ENCODE measurements at places on chromosomes 6 and 20.

DNA sequence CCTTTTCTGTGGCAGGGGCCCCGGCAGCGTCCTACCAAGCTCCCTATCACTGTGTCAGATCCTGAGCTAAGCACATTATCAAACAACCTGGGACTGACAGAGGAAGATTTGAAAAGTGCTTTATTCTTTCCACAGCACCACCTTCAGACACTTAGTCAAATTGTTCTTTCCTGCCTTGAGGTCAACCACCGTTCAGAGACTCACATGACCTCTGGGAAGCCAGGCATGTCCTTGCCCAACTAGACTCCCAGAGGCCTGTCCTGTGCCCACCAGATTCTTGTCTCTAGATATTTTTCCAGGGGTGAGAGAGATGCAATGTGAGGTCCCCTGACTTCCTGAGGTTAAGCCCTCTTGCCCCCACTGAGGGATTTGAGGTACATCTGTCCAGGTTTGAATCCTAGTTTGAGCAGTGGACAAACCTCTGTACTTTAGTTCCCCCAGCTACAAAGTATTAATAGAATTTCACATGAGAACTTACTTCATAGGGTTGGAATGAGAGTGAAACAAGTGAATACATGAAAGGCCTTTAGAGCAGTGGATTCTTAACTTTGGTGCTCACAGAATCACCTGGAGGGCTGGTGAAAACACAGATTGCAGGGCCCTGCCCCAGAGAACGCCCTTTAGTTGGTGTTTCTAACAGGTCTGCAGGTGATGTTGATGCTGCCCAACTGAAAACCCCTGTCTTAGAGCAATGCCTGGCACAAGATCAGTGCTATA, 179.8 kb downstream of the CLIC5 start:
- no peaks in the 10 kb centered on the region for H3K36me3 ChIP-seq
- peak overlapping the region; percentile 2 for H3K4me3 ChIP-seq
- H3K27me3 ChIP-seq, result no peaks in the 10 kb centered on the region

GRCh38 chr6:24666641-24667377, at the start of the genes ACOT13 and TDP2:
TSS of gene ACOT13 (plus strand) at chr6:24667077. CDS start at chr6:24667264, 187 bp downstream.
TSS of gene TDP2 (minus strand) at chr6:24666899. CDS start at chr6:24666862, 37 bp downstream.
- no peaks in the 10 kb centered on the region for H3K27me3 ChIP-seq
- H3K4me1 ChIP-seq, result peaks cover 18% of the 10 kb centered on the region
- peak within 1 kb of the TSS; percentile 99 for H3K4me3 ChIP-seq
- peaks cover 48% of the 10 kb centered on the region for H3K36me3 ChIP-seq
- H3K27ac ChIP-seq, result peak within 1 kb of the TSS; percentile 99

DNA sequence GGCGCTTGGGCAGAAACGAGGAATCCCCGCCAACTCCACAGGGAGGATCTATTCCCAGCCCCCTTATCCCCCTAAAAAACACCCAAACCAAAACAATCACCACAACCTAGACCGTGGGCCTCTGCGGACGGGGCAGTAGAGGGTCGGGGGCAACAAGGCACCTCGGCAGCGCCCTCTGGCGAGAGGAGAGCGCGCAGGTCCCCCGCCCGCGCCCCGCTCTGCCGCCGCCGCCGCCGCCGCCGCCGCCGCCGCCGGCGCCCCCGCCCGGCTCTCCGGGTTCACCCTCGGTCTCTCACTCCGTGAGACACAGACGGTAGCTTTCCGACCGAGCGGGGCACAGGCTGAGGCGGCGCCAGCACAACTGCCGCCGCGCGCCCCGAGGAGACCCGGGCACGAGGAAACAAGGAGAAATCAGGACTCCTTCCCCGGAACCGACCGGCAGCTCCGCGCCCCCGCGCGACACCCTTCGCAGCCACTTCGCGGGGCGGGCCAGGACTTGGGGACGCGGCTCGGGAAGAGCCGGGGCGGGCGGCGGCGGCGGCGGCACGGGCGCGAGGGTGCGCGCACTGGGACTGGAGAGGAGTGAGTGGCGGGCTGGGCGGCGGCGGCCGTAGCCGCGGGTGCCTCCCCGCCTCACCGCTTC, at the start of gene SLC35F1:
Gene SLC35F1 (plus strand): TSS at position 307 of the 643 bp plus-strand sequence.
- DNase-seq, result no peak
- H3K36me3 ChIP-seq, result no peaks in the 10 kb centered on the region
- peaks cover 45% of the 10 kb centered on the region for H3K27me3 ChIP-seq
- peak within 1 kb of the TSS; percentile 69 for H3K4me3 ChIP-seq
- no peak within 1 kb of the TSS for H3K27ac ChIP-seq

DNA sequence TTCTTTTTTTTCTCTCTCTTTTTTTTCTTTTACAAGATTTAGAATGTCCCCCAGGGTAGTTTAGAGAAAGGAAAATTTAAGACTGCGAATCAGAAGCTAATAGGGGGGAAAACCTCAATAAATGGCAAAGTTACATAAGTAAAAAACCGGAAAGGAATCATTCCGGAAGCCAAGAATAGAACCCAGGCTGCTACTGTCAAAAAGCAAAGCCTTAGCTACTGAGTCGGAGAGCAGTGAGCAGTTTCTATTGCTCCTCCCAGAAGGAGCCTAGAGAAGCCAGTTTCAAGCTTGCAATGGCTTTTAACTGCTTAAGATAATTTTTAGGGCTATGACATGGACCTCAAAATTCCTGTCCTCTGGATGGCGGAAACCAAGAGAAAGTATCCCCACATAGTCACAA, 31.6 kb downstream of the SAMD5 start:
- H3K27me3 ChIP-seq, result no peaks in the 10 kb centered on the region
- no peaks in the 10 kb centered on the region for H3K4me1 ChIP-seq
- no peak for DNase-seq
- H3K36me3 ChIP-seq, result no peaks in the 10 kb centered on the region

GRCh38 chr6:703552-703951, 10.6 kb upstream of the EXOC2 start:
- H3K27me3 ChIP-seq, result peaks cover 5% of the 10 kb centered on the region
- no peaks in the 10 kb centered on the region for H3K36me3 ChIP-seq

DNA sequence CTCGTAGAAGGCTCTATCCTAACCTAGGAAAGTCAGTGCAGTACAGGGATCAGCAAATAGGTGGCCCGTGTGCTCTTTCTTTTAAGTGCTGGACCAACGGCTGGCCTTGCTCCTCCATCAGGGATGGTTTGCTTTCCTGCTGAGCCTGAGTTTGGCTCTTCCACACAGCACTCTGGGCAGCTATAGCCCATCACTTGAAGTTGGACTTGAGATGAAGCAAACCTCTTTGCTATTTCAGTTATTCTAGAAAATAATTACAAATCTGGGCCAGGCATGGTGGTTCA, 66.9 kb upstream of the KCNK16 start:
- H3K27ac ChIP-seq, result peak overlapping the region; percentile 90
- peaks cover 77% of the 10 kb centered on the region for H3K4me1 ChIP-seq
- H3K27me3 ChIP-seq, result peaks cover 14% of the 10 kb centered on the region
- peaks cover 8% of the 10 kb centered on the region for H3K36me3 ChIP-seq

DNA sequence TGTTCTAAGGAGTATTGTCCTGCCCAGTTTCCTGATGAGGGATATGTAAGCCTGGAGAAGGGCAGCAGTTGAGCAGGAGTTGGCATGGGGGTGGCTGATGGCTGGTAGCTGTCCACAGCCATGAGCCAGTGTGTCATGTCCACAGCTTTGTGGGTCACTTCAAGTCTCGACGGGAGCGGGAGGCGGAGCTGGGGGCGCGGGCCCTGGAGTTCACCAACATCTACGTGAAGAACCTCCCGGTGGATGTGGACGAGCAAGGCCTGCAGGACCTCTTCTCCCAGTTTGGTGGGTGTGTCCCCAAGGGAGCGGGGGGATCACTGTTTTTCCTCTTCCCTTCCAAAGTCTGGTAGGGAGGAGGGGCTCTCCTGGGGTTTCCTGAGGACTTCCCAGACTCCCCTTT, 8.9 kb downstream of the PABPC1L start:
- no peak for DNase-seq
- H3K27ac ChIP-seq, result no peak overlapping the region
- no peak overlapping the region for H3K4me3 ChIP-seq
- H3K36me3 ChIP-seq, result peaks cover 24% of the 10 kb centered on the region
- peaks cover 8% of the 10 kb centered on the region for H3K4me1 ChIP-seq

DNA sequence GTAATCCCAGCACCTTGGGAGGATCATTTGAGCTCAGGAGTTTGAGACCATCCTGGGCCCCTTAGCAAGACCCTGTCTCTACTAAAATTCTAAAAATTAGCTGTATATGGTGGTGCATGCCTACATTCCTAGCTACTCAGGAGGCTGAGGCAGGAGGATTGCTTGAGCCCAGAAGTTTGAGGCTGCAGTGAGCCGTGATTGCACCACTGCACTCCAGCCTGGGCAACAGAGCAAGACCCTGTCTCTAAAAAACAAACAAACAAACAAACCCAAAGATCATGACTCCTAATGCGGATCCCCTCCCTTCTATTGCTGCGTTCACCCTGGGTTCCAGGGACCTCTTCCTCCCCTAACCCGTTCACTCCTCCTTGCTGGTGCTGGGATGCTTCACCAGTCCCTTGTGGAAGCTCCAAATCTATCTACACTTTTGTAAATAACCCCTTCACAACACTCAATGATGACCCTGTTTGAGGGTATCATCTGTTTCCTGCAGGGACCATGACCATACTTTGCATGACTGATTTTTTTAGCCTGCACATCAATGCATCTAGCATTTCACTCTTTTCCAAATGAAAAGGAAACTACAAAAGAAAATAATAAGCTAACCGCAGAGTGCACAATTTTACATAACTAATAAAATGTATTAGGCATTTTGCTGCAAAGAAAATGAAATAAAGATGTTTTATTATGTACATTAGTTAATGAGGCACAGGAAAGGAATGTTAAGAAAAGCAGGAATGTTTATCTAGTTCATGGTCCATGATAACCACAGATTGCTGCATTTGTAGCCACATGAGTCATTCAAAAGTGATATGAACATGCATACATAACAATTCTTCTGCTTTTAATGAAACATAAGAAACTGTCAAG, 30.5 kb upstream of the IPCEF1 start:
- H3K36me3 ChIP-seq, result no peaks in the 10 kb centered on the region
- DNase-seq, result no peak
- H3K27me3 ChIP-seq, result peaks cover 22% of the 10 kb centered on the region
- H3K4me1 ChIP-seq, result no peaks in the 10 kb centered on the region

GRCh38 chr6:141541581-141542324, 591.0 kb upstream of the GJE1 start:
- H3K36me3 ChIP-seq, result no peaks in the 10 kb centered on the region
- no peak overlapping the region for H3K27ac ChIP-seq
- no peak for DNase-seq
- no peak overlapping the region for H3K4me3 ChIP-seq

- peaks cover 70% of the 10 kb centered on the region for H3K27me3 ChIP-seq
- DNase-seq, result no peak
- H3K36me3 ChIP-seq, result peaks cover 5% of the 10 kb centered on the region
- peak overlapping the region; percentile 40 for H3K4me3 ChIP-seq
Observed at GRCh38 chr6:28696167-28696566, 170.5 kb downstream of the GPX5 start.

- peaks cover 6% of the 10 kb centered on the region for H3K27me3 ChIP-seq
- peak within 1 kb of the TSS; percentile 96 for H3K27ac ChIP-seq
- H3K4me3 ChIP-seq, result peak within 1 kb of the TSS; percentile 91
- peaks cover 37% of the 10 kb centered on the region for H3K4me1 ChIP-seq
Observed at GRCh38 chr20:35615667-35616464, at the start of gene SPAG4. TSS of gene SPAG4 (plus strand) at chr20:35615829. CDS start at chr20:35616004, 175 bp downstream.

- no peak for DNase-seq
- H3K27ac ChIP-seq, result no peak overlapping the region
- no peak overlapping the region for H3K4me3 ChIP-seq
- no peaks in the 10 kb centered on the region for H3K36me3 ChIP-seq
- peaks cover 19% of the 10 kb centered on the region for H3K4me1 ChIP-seq
- peaks cover 84% of the 10 kb centered on the region for H3K27me3 ChIP-seq
Observed at GRCh38 chr20:46312945-46313861, 4.9 kb upstream of the CDH22 start.

GRCh38 chr6:38719358-38719757, 4.2 kb downstream of the DNAH8 start:
- H3K4me1 ChIP-seq, result peaks cover 3% of the 10 kb centered on the region
- peaks cover 36% of the 10 kb centered on the region for H3K27me3 ChIP-seq
- no peak overlapping the region for H3K27ac ChIP-seq

DNA sequence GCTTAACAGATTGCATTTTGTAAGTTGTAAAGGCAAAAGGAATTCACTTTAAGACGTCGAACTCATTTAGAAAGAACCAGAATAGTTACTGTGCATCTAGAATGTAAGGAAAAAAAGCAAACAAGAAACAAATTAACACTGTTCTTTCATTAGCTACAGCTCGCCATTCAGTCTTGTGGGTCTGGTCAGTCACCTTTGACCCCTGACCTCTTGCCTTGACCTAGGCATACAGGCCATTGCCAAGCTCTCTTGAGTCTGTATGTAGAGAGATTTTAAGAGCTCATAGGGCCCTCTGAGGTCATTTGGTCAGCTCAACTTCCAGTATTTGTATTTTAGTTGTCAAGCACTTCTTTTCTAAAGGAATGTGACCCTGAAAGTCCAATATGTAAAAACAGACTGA, 318.7 kb downstream of the DHX35 start:
- no peaks in the 10 kb centered on the region for H3K4me1 ChIP-seq
- no peak overlapping the region for H3K4me3 ChIP-seq
- H3K36me3 ChIP-seq, result no peaks in the 10 kb centered on the region
- no peak overlapping the region for H3K27ac ChIP-seq

GRCh38 chr6:129694036-129694435, 15.9 kb downstream of the ARHGAP18 start:
- peaks cover 3% of the 10 kb centered on the region for H3K4me1 ChIP-seq
- H3K36me3 ChIP-seq, result no peaks in the 10 kb centered on the region
- no peak for DNase-seq
- no peaks in the 10 kb centered on the region for H3K27me3 ChIP-seq
- no peak overlapping the region for H3K27ac ChIP-seq
- no peak overlapping the region for H3K4me3 ChIP-seq

DNA sequence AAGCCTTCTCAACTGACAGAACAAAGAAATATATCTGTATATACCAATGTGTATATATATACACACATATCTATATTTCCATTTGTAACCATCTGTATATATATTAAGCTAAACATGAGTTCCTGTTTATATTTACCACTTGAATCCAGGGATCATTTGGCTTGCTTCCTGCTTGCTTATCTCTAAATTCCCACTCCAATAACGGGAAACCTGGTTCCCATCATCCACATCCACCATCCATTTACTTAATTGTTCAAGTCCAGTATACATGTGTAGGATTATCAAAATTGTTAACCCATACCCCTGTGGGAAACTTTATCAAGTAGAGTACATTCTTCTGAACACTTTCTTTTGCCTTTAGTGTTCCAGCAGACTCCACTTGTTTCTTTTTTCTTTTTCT, 12.5 kb upstream of the SOX12 start:
- no peaks in the 10 kb centered on the region for H3K27me3 ChIP-seq
- peaks cover 12% of the 10 kb centered on the region for H3K4me1 ChIP-seq
- no peak overlapping the region for H3K27ac ChIP-seq
- peaks cover 5% of the 10 kb centered on the region for H3K36me3 ChIP-seq

DNA sequence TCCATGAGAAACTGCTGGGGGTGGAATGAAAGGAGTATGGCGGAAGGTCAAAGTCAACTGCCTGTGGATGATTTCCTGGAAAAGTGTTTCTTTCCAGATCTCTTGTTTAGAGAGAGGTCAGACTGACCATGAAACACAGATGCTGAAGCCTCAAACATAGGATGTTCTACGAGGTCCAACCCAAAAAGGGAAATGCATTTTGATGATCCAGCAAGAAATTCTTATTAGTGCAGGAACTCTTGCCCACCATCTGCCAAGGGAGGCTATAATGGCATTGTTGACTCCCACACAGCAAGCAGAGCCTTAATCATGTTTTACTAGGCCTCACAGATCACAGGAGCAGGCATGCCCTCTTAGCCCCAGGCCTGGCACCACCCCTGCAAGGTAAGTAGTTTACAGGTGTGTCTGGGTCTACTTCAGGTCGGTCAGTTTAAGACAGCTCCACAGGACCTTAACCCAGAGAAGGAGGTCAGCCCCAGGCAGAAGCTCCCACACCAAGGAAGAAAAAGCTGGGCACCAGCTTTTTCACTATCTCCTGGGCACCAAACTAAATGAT, 67.6 kb upstream of the CNKSR3 start:
- H3K36me3 ChIP-seq, result no peaks in the 10 kb centered on the region
- H3K27me3 ChIP-seq, result no peaks in the 10 kb centered on the region
- H3K4me3 ChIP-seq, result no peak overlapping the region
- DNase-seq, result no peak
- no peak overlapping the region for H3K27ac ChIP-seq

- H3K4me1 ChIP-seq, result no peaks in the 10 kb centered on the region
- no peak overlapping the region for H3K4me3 ChIP-seq
- no peak for DNase-seq
- H3K36me3 ChIP-seq, result no peaks in the 10 kb centered on the region
Observed at GRCh38 chr6:24076011-24076410, 50.0 kb upstream of the NRSN1 start.

Data from stimulated activated naive B cell treated with anti-CD40 and anti-IgM and Interleukin-4, amounts not matched to agents 10 μg/mL and 1 μg/mL and 100 μg/mL, for 72 hours (primary cell).